ENCODE measurements at places on chromosomes 16 and 17.

DNA sequence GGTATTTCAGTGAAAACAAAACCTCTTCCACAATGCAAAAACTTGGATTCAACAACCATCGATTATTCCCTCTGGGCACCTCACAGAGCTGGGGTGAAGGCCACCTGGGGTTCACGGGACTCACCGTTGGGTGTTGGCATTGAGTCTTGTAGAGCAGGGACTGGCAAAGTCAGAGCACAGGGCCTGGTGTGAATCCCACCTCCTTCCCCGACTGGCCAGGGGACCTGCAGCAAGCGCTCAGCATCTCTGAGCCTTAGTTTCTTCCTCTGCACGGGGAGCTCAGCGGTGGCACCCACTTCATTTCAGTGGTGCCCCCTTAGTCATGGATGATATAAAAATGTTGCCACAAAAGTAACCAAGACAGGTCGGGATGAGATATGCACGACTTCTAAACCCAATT lies 100.4 kb downstream of the METRNL start:
- ATAC-seq: no peak

- no peak for ATAC-seq
Observed at GRCh38 chr16:13672196-13672595, 247.8 kb upstream of the ERCC4 start.

GRCh38 chr16:61421111-61421510 lies 615.1 kb downstream of the CDH8 start:
- ATAC-seq: no peak

DNA sequence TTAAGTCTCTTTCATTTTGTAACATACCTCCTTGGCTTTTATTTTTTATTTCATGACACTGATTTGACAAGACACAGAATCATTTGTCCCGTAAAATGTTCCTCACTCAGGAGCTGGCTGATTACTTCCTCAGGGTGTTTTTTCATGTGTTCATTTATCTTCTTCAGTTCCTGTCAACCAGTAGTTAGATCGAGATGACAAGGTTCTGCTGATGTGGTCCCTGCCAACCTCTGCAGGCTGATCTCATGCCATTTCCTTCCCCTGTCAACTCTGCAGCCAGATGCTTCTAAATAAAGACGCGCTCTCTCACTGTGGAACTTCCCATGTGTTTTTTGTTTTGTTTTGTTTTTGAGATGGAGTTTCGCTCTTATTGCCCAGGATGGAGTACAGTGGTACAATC lies 8.1 kb upstream of the CXCL16 start:
- no peak for ATAC-seq

DNA sequence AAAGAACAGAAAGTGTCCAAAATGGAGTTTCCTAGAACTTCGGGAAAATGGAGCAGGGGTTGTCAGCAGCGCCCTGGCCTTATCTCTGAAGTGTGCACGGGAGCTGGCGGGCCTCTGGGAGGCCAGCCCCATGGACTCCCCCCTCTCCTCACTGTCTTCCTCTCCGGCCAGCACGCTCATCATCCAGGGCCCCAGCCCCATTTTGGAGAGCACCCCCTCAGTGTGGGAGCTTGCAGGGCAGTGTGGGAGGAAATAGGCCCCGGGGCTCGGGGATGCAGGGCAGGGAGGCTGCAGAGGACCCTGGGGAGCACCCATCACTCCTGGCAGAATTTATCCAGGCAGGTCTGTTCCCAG lies 4.9 kb upstream of the PABPN1L start:
- ATAC-seq: no peak

DNA sequence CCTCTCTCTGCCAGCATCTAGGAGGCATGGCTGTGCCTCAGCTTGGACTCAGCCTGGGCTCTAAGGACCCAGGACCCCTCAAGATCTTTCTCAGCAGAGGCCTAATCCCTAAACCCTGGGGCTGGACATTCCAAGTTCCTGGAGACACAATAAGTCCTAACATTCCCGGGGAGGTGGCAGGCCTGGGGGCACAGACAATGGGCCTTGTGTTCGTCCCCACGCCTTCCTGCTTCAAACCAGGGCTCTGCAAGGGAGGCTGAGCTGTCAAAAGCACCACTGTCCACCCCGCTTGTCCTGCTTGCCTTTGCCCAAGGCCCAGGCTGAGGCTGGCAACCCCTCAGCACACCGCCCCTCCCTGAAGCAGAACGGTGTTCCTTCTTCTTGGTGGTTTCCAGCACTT lies 13.7 kb downstream of the SDK2 start:
- no peak for ATAC-seq

- no peak for ATAC-seq
Observed at GRCh38 chr16:73253922-73254480, 206.1 kb upstream of the ZFHX3 start.

All from activated CD4-positive, CD25-positive, alpha-beta regulatory T cell treated with anti-CD3 and anti-CD28 coated beads, Interleukin-2, amount 50 U/mL, for 24 hours (primary cell).